A549 treated with dexamethasone at 1 μM for 4 hours (cell line): ENCODE measurements at places on chromosomes 16 and 17. TPM values are rescaled to one million over a fixed set of nuclear protein-coding genes. Genes with fewer than 3 reads are reported as not detected.

The SULT1A2 gene
- 0.05 to 0.15 TPM (median 0.09 TPM) in 3 of 5 replicates, not detected in the others for total RNA-seq

The CYGB gene
- 0.71 to 1.4 TPM (median 0.98 TPM) in 5 replicates for total RNA-seq

The MT1E gene
- total RNA-seq = not detected in 5 replicates

The OR1A1 gene
- total RNA-seq = not detected in 5 replicates

The ZNF629 gene
- total RNA-seq = 17.1 to 20.8 TPM (median 19.3 TPM) in 5 replicates

The CLEC18C gene
- 0.02 to 0.13 TPM (median 0.08 TPM) in 4 of 5 replicates, not detected in the other for total RNA-seq

The NPIPB8 gene
- 0.25 to 0.66 TPM (median 0.35 TPM) in 4 of 5 replicates, not detected in the other for total RNA-seq

The SLC12A3 gene
- 0.04 TPM in 1 of 5 replicates, not detected in the others for total RNA-seq

The SCGB1C2 gene
- total RNA-seq = not detected in 5 replicates

The DNAH2 gene
- 0.02 to 0.06 TPM (median 0.03 TPM) in 5 replicates for total RNA-seq

The SDR42E1 gene
- total RNA-seq = 1.0 to 1.6 TPM (median 1.5 TPM) in 5 replicates

The RNF222 gene
- not detected in 5 replicates for total RNA-seq

The KLHL10 gene
- 0.06 to 0.11 TPM (median 0.09 TPM) in 4 of 5 replicates, not detected in the other for total RNA-seq

The GP1BA gene
- total RNA-seq = not detected in 5 replicates

The SLC6A2 gene
- 0.04 to 0.13 TPM (median 0.06 TPM) in 4 of 5 replicates, not detected in the other for total RNA-seq

The CCL8 gene
- not detected in 5 replicates for total RNA-seq

The LRRC46 gene
- total RNA-seq = 3.3 to 4.8 TPM (median 3.9 TPM) in 5 replicates

The ASPHD1 gene
- total RNA-seq = 15.9 to 21.5 TPM (median 20.0 TPM) in 5 replicates

The CSH1 gene
- total RNA-seq = not detected in 5 replicates

The HOXB9 gene
- total RNA-seq = 7.0 to 7.5 TPM (median 7.3 TPM) in 5 replicates

The PTGES3L gene
- total RNA-seq = 0.71 to 1.1 TPM (median 0.84 TPM) in 5 replicates
